ENCODE measurements at places on chromosomes 1 and 21.

GRCh38 chr1:3279182-3279470 is 175.3 kb upstream of the ARHGEF16 start:
- H3K27me3 ChIP-seq = peaks cover 69% of the 10 kb centered on the region
- no peaks in the 10 kb centered on the region for H3K36me3 ChIP-seq
- no peak overlapping the region for H3K27ac ChIP-seq

GRCh38 chr1:1135339-1136136 is 19.6 kb upstream of the C1orf159 start:
- H3K4me1 ChIP-seq = peaks cover 41% of the 10 kb centered on the region
- no peaks in the 10 kb centered on the region for H3K36me3 ChIP-seq
- H3K27ac ChIP-seq = no peak overlapping the region
- no peak overlapping the region for H3K4me3 ChIP-seq
- no peak for DNase-seq

DNA sequence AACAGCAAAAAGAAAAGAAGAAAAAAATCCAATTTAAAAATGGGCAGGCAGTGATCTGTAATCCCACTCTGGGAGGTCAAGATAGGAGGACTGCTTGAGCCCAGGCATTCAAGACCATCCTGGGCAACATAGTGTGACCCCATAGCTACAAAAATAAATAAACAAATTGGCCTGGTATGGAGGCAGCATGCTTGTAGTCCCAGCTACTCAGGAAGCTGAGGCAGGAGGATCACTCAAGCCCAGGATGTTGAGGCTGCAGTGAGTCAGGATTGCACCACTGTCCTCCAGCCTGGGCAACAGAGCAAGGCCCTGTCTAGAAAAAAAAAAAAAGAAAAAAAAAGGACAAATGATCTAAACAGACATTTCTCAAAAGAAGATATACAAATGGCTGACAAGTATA is 99.6 kb downstream of the EIF4G3 start:
- no peaks in the 10 kb centered on the region for H3K27me3 ChIP-seq
- H3K4me3 ChIP-seq = no peak overlapping the region
- H3K27ac ChIP-seq = no peak overlapping the region
- peak; percentile 90 for DNase-seq

DNA sequence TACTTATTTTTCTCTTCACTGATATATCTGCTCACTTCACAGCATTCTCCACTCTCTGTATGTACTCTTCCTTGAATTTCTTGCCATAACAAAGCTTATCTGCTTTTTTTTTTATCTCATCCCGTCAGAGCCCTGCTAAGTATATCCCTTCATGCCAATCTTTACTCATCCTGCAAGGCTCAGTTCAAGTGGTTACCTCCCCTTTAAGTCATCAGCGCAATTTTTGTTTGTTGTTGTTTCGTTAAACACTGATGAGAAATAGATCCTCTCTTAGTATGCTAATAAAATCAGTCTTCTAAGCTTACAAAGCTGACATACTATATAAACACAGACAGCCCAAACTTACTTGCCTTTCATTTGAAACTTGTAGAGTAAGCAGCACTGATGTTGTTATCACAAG is 17.8 kb downstream of the COL24A1 start:
- H3K27me3 ChIP-seq = no peaks in the 10 kb centered on the region
- no peak overlapping the region for H3K4me3 ChIP-seq
- no peaks in the 10 kb centered on the region for H3K36me3 ChIP-seq
- no peak overlapping the region for H3K27ac ChIP-seq
- DNase-seq = peak; percentile 75
- no peaks in the 10 kb centered on the region for H3K4me1 ChIP-seq

DNA sequence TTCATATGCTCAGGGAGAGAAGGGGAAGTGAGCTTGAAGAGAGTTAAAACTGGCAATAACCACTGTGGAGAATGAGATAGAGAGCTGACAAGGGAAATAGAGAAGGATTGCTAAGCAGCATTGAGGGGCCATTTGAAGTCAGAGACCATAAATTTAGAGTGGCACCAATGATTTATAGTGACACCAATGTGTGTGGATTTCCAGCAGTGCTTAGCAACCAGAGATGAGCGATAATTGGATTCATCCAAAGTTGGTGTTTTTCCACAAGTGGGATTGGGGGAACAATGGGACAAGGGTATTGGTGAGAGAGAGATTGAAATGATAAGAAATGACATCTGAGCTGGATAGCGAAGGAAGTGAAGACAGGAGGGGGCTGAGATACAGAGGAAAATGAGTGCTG is 114.1 kb downstream of the C1orf94 start:
- H3K4me1 ChIP-seq = no peaks in the 10 kb centered on the region
- no peaks in the 10 kb centered on the region for H3K36me3 ChIP-seq
- H3K27me3 ChIP-seq = peaks cover 74% of the 10 kb centered on the region
- H3K4me3 ChIP-seq = no peak overlapping the region
- no peak for DNase-seq
- H3K27ac ChIP-seq = no peak overlapping the region

GRCh38 chr21:35027563-35028450 is 21.3 kb downstream of the RUNX1 start:
- peaks cover 9% of the 10 kb centered on the region for H3K4me1 ChIP-seq
- no peak for DNase-seq
- H3K27ac ChIP-seq = no peak overlapping the region
- no peaks in the 10 kb centered on the region for H3K36me3 ChIP-seq
- H3K4me3 ChIP-seq = no peak overlapping the region

DNA sequence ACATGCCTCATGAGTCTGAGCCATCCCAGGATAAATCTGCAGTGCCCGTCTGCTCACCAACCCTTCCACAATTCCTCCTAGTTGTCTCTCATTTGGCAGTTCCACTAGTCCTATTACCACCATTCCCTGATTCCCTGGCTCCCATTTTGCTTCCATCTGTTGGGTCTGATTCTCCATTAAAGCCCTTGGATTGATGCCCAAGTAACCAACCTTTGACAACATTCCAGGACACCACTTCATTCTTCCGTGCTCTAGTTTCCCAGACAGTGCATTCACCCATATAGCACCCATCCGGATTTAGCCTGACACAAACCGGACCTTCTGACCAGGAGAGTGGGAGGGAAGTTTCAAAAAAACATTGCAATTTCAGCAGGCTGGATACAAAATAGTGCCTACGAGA is 189.4 kb upstream of the PALMD start:
- H3K27me3 ChIP-seq = no peaks in the 10 kb centered on the region
- H3K27ac ChIP-seq = no peak overlapping the region
- no peak overlapping the region for H3K4me3 ChIP-seq
- no peak for DNase-seq
- H3K36me3 ChIP-seq = no peaks in the 10 kb centered on the region

DNA sequence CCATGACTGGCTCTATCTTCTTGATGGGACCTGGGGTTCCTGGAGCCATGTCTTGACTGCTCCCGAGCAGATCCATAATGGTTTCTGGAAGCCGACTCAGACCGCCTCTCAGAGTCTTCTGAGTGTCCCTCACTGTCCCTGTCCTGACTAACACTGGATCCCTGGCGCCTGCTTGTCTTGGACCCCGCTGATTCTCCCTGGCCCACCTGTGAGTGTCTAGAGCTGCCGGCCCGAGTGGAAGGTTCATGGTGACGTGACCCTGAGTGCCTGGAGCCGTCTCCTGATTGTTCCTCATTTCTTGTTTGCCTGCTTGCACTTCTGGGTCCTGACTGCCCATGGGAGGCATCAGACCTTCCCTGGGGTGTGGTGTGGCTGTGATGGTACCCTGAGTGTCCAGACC is 15.1 kb downstream of the FLG start:
- no peak overlapping the region for H3K4me3 ChIP-seq
- H3K27me3 ChIP-seq = no peaks in the 10 kb centered on the region
- no peak overlapping the region for H3K27ac ChIP-seq
- no peaks in the 10 kb centered on the region for H3K36me3 ChIP-seq

DNA sequence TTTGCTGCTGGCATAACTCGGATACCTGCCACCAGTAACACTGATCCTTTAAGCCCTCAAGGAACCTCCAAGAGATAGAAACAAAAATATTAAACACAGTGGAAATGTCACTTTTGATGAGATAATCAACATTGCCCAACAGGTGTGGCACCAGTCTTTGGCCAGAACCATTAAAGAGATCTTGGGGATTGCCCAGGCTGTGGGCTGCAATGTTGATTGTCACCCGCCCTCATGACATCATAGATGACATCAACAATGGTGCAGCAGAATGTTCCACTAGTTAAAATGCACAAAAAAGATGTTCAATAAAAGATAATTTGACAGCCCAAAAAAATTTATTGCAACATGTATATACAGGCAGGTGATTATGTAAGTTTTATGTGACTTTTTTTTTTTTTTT is 20.2 kb upstream of the ZMYM1 start:
- DNase-seq = no peak
- no peak overlapping the region for H3K4me3 ChIP-seq
- H3K4me1 ChIP-seq = no peaks in the 10 kb centered on the region
- no peak overlapping the region for H3K27ac ChIP-seq

DNA sequence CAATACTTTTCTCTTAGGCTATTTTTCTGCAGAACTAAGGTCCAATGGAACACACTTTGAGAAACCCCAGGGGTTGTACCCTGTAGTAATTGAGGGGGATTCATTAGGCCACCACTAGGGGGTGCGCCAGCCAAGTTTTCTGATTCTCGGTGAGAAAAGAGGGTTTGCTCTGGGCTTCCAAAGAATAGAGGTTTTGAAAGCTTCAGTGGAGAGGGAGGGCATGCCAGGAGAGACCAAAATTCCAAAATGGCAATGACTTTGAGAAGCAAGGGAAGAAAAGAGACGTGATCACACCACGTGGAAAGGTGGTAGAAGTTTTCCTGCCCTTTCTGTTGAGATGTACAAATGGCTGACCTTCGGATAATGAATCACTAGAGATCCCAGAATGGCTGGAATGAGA is 323.3 kb downstream of the RPS6KC1 start:
- peaks cover 5% of the 10 kb centered on the region for H3K4me1 ChIP-seq
- H3K36me3 ChIP-seq = no peaks in the 10 kb centered on the region
- H3K27me3 ChIP-seq = no peaks in the 10 kb centered on the region
- DNase-seq = peak; percentile 37
- H3K27ac ChIP-seq = no peak overlapping the region

DNA sequence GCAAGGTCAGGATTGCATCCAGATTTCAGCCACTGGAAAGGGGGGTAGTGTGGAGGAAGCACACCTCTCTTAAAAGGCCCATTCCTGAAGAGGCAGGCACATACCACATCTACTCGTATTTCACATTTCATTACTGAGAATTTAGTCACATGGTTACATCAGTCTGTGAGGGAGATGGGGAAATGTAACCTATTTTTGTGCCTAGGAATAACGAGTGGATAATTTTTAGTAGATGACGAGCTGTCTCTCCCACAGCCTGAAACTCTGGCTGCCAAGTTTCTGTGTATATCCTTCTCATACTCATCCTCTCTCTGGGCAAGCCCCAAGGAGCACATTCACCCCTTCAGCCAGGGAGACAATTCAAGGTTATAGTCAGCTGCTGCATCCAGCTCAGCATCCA is 10.3 kb upstream of the C21orf91 start:
- DNase-seq = no peak
- no peaks in the 10 kb centered on the region for H3K36me3 ChIP-seq
- no peak overlapping the region for H3K4me3 ChIP-seq
- H3K27me3 ChIP-seq = no peaks in the 10 kb centered on the region

DNA sequence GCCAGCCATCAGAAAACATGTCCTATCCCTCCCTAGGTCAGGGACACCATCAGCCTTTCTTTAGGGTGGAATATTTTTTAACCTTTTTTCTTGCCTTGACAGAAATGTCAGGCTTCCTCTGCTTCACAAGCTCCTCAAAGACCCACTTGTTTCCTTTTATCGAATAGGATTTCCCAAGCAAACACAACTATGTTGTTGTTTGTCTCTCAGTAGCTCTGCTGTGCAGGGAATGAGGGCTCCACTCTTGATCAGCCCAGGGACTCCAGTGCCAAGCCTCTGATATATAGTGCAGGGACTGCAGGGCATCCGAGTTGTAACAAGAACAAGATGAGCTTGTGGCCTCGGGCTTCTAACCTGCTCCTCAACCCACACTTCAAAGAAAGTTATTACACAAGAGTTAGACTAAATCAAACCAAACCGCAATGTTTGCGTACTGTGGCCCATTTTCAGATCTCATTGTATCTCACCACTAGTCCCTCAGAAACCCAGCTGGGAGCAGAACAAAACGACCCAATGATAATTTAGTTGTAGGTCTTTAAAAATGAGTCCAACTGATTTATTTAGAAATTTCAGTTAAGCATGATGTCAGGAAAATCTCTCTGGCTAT is 108.1 kb downstream of the ATG4C start:
- H3K27me3 ChIP-seq = peaks cover 9% of the 10 kb centered on the region
- DNase-seq = no peak
- no peaks in the 10 kb centered on the region for H3K4me1 ChIP-seq
- no peaks in the 10 kb centered on the region for H3K36me3 ChIP-seq
- no peak overlapping the region for H3K4me3 ChIP-seq

GRCh38 chr1:66943361-66943969 is 18.7 kb downstream of the MIER1 start:
- H3K4me1 ChIP-seq = peaks cover 5% of the 10 kb centered on the region
- H3K4me3 ChIP-seq = no peak overlapping the region
- DNase-seq = peak; percentile 50
- H3K27me3 ChIP-seq = no peaks in the 10 kb centered on the region
- H3K36me3 ChIP-seq = peaks cover 3% of the 10 kb centered on the region

DNA sequence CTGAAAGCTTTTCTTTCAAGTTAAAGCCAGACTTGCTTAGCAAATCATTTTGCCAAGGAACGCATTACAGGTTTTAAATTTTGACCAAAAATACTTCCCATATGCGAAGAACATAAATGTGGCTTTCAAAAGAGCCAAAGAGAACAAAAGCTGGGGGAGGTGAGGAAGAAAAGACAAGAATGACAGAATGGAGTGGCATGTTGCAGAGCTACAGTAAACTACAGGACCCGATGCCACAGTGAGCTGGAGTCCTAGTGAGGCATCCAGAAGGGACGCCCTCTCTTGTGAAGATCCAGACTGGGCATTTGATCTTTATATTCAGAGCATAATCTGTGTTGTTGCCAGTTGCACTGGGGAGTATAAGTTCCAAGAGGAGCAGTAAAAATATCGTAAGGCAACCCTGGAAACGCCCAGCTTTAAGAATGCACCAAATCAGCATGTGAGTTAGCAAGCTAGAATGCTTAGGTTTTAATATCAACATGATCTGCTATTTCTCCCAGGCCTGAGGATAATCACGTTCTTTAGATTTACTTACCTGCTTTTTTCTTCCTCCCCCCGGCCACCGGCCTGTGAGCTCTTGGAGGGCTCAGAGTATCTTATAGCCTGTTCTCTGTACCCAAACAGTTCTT is 48.4 kb upstream of the HOOK1 start:
- no peak overlapping the region for H3K27ac ChIP-seq
- H3K36me3 ChIP-seq = no peaks in the 10 kb centered on the region

- no peaks in the 10 kb centered on the region for H3K36me3 ChIP-seq
- peaks cover 33% of the 10 kb centered on the region for H3K4me1 ChIP-seq
- H3K4me3 ChIP-seq = peak overlapping the region; percentile 64
- DNase-seq = no peak
- peaks cover 54% of the 10 kb centered on the region for H3K27me3 ChIP-seq
- no peak overlapping the region for H3K27ac ChIP-seq
Observed at GRCh38 chr1:47433477-47434050, 4.3 kb upstream of the FOXD2 start.

GRCh38 chr1:176466514-176466913 is 3.5 kb downstream of the PAPPA2 start:
- DNase-seq = no peak
- H3K4me1 ChIP-seq = no peaks in the 10 kb centered on the region
- no peak overlapping the region for H3K4me3 ChIP-seq
- no peaks in the 10 kb centered on the region for H3K36me3 ChIP-seq
- no peaks in the 10 kb centered on the region for H3K27me3 ChIP-seq
- no peak overlapping the region for H3K27ac ChIP-seq

- no peaks in the 10 kb centered on the region for H3K27me3 ChIP-seq
- no peaks in the 10 kb centered on the region for H3K36me3 ChIP-seq
- H3K4me3 ChIP-seq = no peak overlapping the region
- no peak overlapping the region for H3K27ac ChIP-seq
- DNase-seq = no peak
Observed at GRCh38 chr1:96698342-96698983, 23.1 kb upstream of the PTBP2 start.

Data from mesenchymal stem cell (in vitro differentiated cells and primary cell).